ENCODE measurements at places on chromosomes 7 and 10.

DNA sequence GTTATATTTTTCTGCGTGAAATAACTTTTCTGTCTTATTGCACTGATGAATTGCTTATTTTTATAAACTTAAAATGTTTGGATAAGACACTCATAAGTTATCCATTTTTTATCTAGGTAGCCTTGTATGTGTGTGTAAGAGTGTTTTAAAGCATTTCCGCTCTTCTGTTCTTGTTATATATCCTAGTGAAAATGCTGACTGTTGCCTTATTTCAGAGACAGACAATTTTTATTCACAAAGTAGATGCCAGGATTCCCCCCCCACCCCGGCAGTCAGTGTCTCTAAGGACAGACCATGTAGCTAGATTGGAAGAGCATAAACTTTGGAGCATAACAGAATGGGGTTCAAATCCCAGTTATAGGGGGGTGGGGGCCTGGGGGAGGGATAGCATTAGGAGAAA is 1.6 kb downstream of the SMC3 start:
- no peak for DNase-seq

DNA sequence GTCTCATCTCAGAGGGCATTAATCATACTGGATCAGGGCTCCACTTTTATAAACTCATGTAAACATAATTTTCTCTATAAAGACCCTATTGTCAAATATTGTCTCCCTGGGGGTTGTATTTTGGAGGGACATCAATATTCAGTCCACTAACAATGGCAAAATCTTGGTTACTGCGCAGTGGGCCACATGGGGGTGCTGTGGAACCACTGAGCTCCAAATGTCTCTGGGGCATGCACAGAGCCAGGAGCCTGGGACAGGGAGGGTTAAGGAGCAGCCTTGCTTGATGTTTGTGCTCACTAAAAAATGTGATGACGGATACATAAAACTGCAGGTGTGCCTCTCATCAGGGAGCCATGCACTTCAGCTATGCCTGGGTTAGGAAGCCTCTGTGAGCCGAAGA is 62.1 kb upstream of the PRSS58 start:
- DNase-seq, result no peak

GRCh38 chr10:51521605-51522004 is 177.8 kb downstream of the CSTF2T start:
- DNase-seq, result no peak

DNA sequence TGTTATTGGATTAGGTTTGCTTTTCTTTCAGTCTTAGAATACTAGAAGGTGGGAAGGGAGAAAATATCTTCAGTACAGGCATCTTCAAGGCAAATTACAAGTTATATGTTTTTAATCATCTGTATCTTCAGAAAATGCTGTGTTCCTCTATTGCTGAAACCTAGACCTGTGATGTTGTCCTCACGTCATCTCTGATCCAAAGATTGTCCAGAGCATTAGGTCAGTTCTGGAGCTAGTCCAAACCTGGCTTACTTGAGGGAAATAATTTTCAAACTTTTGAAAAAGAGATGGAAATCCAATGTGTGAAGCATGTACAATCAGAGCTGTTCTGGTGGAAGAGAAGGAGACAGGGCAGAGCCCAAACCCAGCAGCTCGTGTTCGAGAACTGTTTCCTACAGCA is 217.3 kb downstream of the ZEB1 start:
- DNase-seq, result no peak

GRCh38 chr7:92432299-92432946 is 14.9 kb upstream of the GATAD1 start:
- no peak for DNase-seq

GRCh38 chr7:143901332-143901667 is 676 bp downstream of the TCAF1 start:
- no peak for DNase-seq

GRCh38 chr7:157020514-157021070 is 10.1 kb upstream of the MNX1 start:
- DNase-seq, result no peak

DNA sequence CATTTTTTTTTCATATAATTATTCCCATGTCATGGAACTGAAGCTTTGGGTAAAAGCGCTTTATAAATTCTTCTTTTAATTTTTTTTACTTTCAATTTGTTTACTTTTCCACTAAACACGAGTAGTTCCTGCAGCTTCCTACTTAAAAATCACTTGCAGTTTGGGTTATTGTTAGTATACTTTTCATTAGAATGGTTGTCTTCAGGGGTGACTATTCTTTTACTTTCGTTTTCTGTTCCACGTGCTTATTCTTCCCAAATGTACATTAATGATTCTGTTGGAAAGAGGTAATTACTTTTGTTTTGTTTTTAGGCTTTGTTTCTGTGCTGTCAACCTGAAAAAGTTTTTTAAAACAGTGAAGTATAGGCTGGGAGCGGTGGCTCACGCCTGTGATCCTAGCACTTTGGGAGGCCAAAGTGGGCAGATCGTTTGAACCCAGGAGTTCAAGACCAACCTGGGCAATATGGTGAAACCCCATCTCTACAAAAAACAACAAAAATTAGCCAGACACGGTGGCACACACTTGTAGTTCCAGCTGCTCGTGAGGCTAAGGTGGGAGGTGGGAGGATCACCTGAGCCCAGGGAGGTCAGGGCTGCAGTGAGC is 5.2 kb upstream of the CFAP69 start:
- no peak for DNase-seq

GRCh38 chr10:60450291-60450690 is 60.6 kb upstream of the ANK3 start:
- no peak for DNase-seq

GRCh38 chr7:50696810-50697582 is 85.7 kb downstream of the GRB10 start:
- no peak for DNase-seq

- no peak for DNase-seq
Observed at GRCh38 chr10:70509757-70510147, 31.2 kb downstream of the PALD1 start.

DNA sequence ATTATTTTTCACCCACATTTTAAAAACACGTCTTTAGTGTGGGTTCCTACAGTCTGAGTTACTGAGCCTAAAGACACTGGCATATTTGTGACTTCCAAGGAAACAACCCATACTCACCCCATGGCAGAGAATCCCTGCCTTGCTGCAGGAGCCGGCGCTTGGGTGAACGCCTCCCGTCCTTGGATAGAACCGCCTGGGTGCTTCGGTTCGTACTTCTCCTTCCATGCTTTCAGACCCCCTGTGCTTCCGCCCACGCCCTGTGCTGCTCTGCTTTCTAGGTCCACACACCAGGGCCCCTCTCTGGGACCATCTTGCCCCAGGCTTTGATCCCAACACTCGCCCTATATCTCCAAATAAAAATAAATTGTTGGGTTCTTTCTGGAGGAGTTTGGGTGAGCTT is 125.8 kb downstream of the PTPRN2 start:
- no peak for DNase-seq

- DNase-seq, result no peak
Observed at GRCh38 chr7:112092709-112093395, 113.3 kb downstream of the DOCK4 start.

DNA sequence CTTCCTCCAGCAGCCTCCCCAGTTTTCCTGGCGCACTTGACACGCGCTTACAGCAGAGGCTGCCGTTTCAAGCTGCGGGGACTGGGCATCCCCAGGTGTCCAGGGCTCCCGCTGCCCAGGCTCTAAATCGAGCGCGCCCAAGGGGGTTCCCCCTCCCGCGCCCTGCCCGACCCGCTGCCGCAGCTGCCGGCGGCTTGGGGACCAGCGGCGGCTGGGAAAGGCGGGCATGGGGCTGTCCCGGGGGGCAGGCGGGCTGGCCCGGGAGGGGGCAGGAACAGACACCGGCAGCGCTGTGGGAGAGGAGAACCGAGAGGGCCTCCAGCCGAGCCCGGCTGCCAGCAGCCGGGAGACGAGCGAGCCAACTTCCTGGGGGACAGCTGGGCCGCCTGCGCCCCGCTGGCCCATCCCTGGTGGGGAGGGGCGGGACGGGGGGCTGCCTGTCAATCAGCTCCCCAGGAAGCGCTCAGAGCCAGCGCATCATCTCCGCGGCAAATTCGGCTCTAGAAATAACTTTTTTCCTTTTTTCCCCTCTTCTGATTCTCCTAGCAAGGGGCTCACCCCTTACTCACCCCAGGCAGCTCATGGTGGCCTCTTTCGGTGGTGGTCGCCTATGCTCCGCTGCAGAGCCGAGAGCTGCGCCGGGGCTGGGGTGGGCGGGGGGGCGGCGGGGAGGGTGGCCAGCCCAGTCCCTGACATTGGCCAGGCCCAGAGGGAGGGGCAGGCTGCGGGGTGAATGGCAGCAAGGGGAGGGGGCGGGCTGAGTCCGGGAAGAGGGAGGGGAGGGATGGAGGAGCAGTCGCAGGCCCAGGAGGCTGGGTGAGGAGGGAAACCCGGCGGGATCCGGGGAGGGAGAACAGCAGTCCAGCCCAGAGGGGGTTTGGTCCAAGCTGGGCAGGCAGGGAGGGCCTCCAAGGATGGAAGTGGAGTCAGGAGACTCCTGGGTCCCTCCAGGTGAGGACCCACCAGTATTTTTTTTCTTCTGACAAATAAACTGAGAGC is 14.7 kb downstream of the GRID2IP start:
- DNase-seq, result no peak

- peak; percentile 1 for DNase-seq
Observed at GRCh38 chr7:122383934-122384333, 79.4 kb upstream of the FEZF1 start.

GRCh38 chr10:62899311-62899710 is 83.1 kb upstream of the EGR2 start:
- DNase-seq, result no peak

DNA sequence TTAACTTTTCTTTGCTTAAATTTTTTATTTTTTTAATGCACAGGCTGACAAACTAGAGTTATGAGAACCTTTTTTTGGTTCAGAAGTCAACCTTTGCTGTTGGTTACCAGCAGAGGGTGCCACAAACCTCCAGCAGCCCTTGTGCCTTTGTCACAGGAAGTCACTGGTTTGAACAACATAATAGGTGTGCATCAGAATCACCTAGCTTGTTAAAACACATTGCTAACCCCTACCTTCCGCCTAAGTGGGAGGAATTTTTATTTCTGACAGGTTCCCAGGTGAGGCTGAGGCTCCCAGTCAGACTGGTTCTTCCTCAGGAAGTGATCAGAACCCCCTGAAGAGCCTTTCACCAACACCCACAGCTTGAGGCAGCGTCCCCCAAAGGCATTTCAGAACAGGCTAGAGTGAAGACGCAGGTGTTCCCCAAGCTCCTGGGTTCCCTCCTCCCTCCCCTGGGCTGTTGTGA is 22.6 kb upstream of the VDAC2 start:
- DNase-seq, result no peak

- no peak for DNase-seq
Observed at GRCh38 chr7:40882071-40882658, 747.4 kb downstream of the SUGCT start.

DNA sequence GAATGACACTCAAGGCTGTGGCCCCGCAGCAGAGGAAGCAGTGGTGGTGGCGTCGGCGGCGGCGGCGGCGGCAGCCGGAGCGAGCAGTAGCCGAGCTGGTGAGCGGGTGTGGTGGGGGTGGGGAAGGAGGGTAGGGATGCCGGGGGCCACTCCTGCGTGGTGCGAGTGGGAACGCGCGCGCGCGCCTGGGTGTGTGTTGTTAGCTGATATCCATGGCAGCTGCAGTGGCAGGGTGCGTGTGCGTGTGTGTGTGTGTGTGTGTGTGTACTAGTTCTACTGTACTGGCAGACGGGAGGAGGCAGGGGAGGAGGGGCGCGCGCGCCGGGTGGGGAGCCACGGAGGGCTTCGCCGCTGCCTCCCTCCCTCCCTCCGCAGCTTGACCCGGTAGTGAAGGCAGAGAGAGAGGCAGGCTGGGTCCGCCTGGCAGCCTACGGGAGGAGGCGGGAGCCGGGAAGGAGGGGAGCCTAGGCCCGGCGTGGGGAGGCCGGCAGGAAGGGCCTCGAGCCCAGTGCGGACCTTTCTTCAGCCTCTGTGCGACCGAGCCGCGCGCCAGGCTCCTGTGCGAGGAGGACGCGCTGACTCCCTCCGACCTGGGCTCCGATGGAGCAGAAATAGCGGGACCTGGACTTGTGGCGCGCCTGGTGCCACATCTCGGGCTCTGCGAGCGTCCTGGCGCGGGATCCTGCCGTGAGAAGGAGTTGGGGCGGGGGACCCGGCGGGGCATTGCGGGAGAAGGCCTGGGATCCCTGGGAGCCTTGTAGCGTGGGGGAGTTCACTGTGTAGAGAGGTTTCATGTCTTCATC is at the start of gene MAGI2:
MAGI2 (minus strand) TSS at position 110 of the 803 bp plus-strand sequence. CDS start 347 bp downstream, outside the sequence.
- DNase-seq, result no peak

DNA sequence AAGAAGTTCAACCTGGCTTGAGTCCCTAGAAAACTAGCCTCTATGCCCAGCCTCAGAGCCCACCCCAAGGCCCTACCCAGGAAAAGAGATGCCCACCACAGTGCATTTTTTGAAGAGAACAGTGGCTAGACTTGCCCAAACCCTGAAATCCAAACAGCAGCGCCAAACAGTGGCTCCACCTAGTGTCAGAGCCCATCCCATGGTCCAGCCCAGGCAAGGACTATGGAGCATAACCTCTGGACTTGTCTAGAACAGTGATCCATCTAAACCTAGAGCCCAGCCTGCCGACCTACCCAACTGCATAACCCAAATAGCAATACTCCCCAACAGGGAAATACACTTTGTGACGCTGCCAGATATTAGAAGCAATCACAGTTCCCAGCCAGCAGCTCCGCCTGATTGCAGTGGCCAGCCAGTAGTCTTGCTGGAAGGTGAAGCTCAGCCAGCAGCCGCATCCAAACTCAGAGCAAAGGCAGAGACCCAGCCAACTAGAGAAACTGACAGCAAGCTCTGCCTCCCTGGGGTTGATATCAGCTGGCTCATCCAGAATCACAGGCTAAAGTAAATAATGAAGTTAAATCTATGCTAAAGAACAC is 44.5 kb downstream of the HBP1 start:
- no peak for DNase-seq

DNA sequence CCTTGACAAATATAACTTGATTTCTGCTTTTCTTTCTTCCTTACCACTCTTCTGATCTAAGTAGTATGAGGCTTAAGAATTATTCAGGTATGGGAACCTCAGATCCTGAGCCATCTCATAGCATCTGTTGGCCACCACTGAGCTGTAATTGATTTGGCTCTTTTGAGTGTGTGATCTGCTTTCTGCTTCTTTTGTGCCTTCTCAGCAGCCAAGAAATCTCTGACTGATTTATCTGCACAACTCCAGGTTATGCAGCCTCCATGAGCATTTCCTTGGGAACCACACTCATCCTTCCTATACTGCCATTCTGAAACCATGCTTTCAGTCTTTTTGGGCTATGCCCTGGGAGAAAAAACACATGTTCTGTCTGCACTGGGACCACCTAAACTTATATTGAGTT is 178.0 kb upstream of the FAM3C start:
- DNase-seq, result no peak

- no peak for DNase-seq
Observed at GRCh38 chr7:128113839-128114238, 82.6 kb upstream of the LRRC4 start.

GRCh38 chr7:18405726-18406125 is 89.8 kb upstream of the HDAC9 start:
- no peak for DNase-seq

GRCh38 chr10:86258941-86259340 is 107.7 kb downstream of the GRID1 start:
- no peak for DNase-seq

Measured in kidney epithelial cell (primary cell).